ENCODE measurements at places on chromosomes 5 and 9.

DNA sequence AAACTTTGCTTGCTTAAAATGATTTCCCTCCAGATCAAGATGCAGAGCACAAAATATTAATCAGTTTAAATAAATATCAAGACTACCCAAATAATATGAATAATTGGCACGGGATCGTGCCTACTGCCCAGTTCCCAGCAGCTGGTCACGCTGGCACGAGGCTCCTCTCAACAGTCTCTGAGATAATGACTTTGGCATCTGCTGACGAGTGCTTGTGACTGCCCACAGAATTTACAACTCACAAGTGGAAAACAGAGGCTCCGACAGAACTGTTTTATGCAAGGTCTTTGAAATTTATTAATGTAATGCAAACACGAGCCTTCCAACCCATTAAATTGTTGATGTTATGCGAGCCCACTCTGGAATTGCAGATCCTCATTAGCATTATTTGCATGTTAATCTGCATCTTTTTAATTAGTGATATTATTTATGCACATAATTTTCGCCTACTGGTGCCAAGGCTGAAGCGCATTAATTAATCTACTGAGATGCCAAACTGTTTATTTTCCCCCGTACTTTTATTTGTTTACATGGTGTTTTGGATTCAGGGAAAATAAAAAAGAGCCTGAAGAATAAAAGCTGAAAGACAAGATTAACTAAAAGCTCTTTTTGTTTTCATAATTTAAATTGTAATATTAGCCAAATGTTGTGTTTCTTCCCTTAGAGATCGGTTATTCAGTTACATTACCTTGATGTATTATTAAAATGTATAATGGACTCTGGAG lies 369.3 kb upstream of the IRX1 start:
- no peak for DNase-seq

DNA sequence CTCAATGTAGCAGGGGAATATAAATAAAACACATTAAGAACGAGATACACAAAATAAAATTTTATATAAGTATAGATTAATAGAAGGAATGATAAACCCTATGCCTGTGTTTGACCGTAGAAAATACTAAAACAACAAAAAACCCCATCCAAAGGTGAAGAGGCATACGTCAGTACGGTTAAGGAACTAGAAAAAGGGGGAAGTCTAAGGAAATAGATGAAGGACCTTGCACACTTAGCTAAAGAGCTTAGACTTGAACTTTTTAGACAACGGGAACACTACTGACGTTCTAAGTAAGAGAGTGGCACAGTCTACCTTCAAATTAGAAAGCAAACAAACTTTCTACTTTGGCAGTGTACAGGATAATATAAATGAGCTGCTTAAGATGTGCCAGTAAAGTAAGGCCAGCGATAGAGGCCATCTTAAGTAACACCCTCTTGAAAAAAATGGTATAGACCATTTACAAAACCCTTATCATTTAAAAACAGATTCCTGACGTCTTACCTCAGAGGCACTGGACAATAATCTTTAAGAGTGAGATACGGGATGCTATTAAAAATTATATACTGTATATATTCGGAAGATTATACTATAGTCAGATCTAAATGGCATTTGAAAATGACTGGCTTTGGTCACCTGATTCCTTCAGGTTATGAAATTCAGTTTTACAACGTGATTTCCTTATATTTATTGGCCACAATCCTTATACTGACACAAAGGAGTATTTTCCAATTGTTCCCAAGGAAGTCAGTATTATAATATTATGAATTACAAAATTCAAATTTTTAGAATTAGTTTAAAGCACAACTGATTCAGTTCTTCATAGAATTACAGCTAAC lies 8.5 kb downstream of the PANK3 start:
- no peak for DNase-seq

DNA sequence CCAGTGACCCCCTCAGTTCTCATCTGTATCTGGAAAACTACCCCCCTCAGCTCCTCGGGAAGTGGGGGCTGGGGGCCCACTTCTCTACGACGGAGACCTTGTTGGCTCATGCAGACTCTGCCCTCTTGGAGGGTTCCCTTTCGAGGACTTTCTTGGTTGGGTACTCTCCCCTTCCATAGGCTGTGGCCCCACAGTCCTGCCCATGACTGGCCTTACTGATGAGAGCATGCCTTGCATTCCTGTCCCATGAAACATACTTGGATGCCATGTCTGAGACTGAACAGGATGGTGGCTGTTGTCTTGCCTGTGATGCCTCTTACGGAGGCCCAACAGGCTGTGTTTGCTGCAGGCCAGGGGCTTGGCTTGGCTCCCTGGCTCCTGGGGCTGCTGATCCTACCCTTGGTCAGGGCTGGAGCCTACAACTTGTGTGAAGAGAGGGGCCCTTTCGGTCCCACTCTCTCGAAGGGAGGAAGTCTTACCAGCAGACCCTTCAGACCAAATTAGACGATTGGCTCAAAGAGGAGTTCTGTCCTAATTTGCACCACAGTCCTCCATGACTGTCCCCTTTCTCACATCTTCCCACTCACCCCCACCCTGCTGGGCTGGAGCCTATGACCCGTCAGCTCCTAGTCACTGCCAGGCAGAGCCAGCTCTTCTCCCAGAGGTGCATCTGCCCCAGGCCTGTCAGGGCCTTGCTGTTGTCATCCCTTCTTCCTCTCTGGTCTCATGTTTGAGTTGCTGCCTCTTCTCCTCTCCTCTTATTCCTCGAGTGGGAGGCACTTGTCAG lies 109.9 kb downstream of the CACNA1B start:
- DNase-seq: no peak

DNA sequence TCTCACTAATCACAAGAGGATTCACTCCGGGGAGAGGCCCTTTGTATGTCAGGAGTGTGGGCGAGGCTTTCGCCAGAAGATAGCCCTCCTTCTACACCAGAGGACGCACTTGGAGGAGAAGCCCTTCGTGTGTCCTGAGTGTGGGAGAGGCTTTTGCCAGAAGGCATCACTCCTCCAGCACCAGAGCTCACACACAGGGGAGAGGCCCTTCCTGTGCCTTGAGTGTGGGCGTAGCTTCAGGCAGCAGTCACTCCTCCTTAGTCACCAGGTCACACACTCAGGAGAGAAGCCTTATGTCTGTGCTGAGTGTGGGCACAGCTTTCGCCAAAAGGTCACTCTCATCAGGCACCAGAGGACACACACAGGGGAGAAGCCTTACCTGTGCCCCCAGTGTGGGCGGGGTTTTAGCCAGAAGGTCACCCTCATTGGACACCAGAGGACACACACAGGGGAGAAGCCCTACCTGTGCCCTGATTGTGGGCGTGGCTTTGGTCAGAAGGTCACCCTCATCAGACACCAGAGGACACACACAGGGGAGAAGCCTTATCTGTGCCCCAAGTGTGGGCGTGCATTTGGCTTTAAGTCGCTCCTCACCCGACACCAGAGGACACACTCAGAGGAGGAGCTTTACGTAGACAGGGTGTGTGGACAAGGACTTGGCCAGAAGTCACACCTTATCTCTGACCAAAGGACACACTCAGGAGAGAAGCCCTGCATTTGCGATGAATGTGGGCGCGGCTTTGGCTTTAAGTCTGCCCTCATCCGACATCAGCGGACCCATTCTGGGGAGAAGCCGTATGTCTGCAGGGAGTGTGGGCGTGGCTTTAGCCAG lies 27.8 kb downstream of the NUTM2F start:
- no peak for DNase-seq

DNA sequence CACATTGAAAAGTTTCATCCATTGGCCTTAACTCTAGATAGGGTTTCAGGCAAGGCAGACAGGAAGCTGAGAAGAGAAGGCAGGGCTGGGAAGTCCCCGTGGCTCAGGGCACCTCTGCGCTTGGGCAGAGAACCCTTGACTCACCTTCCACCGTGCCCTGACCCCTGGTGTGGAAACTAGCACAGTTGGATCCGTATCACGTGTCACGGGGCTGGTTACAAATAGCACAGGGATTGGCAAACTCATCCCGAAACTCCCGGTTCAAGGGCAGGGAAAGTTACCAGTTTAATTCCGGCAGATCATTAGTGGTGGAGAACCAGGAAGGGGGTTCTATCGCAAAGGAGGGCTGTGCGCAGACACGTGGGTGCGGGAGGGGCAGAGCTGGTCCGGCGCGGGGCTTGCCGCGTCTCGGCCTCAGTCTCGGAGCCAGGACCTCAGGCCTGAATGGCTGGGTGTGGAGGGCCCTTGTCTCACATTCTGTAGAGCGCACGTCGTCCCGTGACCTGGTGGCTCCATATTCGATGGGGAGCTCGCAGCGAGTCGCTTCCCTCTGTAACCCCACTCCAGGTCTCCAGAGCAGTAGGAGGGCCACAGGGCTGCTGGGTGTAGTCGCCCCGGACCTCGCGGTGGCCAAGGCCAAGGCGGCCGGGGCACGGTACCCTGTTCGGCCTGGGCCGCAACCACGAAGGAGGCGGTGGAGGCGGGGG lies 771 bp upstream of the TMEM171 start:
- DNase-seq: no peak

GRCh38 chr5:139082813-139083498 lies 115.2 kb downstream of the SIL1 start:
- no peak for DNase-seq

DNA sequence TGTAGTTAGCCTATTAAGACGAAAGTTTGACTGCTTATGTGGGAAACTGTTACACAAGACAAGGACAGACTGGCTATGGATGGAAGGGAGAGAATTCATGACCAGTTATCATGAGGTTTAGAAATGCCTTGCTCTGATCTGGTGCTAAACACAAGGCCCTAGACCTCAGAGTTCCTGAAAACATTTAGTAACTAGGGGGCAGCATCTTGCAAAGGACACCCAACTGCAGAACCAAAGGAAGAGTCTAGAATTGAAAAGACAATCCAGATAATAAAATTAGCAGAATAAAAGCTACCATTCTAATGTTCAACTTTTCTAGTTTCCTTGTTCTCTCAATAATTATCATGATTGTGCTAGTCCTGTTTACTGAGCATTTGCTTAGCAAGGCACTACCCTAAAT lies 130.5 kb upstream of the GPR151 start:
- DNase-seq: no peak

DNA sequence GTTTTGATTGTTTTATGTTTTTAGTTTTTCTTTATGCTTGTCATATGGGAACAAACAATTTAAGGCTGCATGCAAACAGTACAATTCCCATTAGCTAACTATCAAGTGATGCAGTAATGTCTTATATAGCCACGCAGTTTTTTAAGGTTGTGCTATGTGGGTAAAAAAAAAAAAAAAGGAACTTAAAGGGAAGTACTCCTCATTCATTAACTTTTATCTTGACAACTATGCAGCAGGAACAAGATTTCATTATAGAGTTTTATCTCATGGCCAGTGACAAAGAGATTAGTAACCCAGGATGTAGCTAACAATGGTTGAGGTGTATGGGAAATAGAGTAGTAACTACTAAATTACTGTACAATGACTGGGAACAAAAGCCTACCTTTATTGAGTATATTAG lies 1008.2 kb upstream of the CDH9 start:
- no peak for DNase-seq

GRCh38 chr5:125657936-125658335 lies 765.3 kb upstream of the GRAMD2B start:
- no peak for DNase-seq

GRCh38 chr5:169071-169727 lies 22.1 kb upstream of the LRRC14B start:
- no peak for DNase-seq

- no peak for DNase-seq
These were observed 39.8 kb upstream of the COL5A1 start for GRCh38 chr9:134601764-134602163.

DNA sequence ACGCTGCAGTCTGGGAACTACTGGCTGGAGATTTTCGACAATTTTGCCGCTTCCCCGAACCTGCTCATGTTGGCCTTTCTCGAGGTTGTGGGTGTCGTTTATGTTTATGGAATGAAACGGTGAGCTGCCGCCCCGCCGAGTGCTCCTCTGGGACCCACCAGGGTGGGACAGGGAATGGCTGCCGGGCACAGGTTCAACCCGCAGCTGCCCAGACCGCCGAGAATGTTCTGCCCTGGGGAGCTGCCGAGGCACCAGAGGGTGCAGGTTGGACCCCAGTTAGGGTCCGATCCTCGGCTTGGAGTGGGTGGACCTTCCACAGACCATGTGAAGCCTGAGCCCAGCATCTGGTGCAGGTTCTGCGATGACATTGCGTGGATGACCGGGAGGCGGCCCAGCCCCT lies 19.1 kb downstream of the SLC6A18 start:
- DNase-seq: no peak

GRCh38 chr5:157046041-157046440 lies 12.9 kb downstream of the HAVCR1 start:
- no peak for DNase-seq

- DNase-seq: no peak
These were observed 235.1 kb upstream of the ADAMTSL1 start for GRCh38 chr9:18238752-18239447.

GRCh38 chr5:31217446-31217845 lies 24.0 kb downstream of the CDH6 start:
- DNase-seq: no peak

DNA sequence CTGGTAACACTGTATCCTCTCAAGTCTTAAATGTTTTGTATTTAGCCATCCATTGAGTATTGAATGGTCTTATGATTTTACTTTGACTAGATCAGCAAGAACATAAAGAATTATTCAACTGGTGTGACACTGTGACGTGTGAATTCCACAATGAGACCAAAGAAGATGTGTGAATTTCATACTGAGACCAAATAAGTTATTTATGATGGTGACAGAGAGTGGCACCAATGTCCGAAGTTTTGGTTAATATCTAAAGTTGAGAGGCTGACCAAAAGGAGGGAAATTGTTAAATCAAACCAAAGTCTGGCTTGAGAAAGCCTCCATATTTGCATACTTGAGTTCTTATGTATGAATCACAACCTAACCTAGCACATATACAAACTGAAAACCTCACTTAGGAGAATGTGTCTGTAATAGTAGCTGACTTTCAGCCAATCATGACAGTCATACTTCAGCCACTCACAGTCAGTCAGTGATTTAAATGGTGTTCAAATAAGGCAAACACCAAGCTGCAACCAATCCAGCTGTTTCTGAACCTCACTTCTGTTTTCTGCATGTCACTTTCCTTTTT lies 31.5 kb upstream of the FAM170A start:
- DNase-seq: no peak

- DNase-seq: no peak
These were observed 374.6 kb downstream of the OSTF1 start for GRCh38 chr9:75462866-75463265.

- no peak for DNase-seq
These were observed 3.2 kb upstream of the TENT4A start for GRCh38 chr5:6710070-6710469.

GRCh38 chr9:133973111-133973790 lies 18.9 kb downstream of the VAV2 start:
- DNase-seq: no peak

- no peak for DNase-seq
These were observed 442.2 kb upstream of the MPDZ start for GRCh38 chr9:13721481-13722235.

- DNase-seq: no peak
These were observed 10.5 kb upstream of the B4GALT1 start for GRCh38 chr9:33177639-33178038.

GRCh38 chr9:107154291-107154690 lies 128.8 kb upstream of the RAD23B start:
- no peak for DNase-seq

Measured in activated T-cell treated with anti-CD3 and anti-CD28 coated beads for 24 hours (primary cell).